ENCODE measurements at places on chromosomes 13 and 19. TPM values are rescaled to one million over a fixed set of nuclear protein-coding genes. Genes with fewer than 3 reads are reported as not detected.

DNA sequence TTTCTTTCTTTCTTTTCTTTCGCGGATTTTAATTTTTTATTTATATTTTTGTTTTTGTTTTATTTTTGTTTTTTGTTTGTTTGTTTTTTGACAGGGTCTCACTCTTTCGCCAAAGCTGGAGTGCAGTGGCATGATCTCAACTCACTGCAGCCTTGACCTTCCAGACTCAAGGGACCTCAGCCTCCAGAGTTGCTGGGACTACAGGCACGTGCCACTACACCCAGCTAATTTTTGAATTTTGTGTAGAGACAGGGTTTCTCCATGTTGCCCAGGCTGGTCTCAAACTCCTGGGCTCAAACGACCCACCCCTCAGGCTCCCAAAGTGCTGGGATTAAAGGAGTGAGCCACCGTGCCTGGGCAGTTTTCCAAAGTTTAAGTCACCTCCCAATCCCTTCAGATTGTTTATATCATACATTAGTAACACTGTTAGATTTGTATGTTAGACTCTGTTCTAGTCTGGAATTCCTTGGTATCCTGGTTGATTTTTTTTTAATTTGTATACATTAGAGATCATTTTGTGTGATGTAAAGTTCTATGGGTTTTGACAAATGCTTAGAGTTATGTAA is 597.3 kb downstream of the DCT start:
- no peak for DNase-seq

- DNase-seq = peak; percentile 67
Measured at GRCh38 chr19:51124729-51125128, at the start of gene SIGLEC9. TSS of gene SIGLEC9 (plus strand) at chr19:51124906. CDS start at chr19:51124975, 69 bp downstream.

DNA sequence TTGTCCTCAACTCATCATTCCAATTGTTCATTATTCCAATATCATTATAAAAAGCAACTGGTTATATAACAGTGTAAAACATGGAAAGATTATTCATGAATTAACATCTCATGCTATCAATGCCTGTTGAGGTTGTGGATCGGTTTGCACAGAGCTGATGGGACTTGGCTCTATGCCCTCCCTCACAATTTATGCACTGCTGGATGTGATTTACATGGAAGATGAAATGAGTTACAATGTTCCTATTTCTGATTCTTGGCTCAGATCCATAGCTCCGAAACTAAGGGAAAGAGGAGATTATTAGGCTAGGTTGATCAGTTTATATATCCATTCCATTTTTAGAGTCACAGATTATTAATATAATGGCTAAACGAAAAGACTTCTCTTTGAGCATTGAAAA is 38.6 kb downstream of the SCEL start:
- no peak for DNase-seq

DNA sequence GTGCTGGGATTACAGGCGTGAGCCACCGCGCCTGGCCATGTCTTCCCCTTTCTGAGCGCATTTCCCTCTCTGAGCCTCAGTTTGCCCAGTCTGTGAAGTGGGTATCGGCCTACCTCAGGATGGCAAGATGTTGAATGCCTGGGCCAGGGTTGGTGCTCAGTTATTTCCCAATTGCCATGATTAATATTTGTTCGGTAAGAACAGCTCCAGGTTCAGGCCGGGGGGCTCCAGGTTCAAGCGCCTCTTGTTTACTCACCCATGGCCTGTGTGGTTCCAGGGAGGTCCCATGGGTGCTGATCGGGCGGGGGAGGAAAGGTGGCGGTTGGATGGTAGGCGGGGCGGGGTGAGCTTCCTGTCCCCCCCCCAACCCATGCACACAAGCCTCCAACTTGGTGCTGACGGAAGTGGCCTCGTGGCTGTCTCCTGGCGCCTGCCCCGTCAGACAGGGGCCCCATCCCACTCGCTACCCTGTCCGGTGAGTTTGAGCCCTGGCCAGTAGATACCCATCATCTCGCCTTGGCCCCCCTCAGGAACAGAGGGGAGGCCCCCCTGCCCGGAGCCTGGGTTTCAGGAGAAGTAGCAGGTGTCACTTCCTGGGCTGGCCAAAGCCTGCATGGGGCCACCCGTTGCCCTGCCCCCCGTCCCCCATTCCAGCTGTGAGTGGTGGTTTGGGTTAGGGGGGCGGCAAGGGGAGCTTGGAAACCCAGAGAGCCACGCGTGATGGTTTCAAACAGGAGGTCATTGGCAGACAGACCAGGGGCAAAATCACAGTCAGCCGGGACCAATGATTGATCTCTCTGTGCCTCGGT is at the start of gene FCHO1:
Gene FCHO1 (plus strand): TSS at position 375 of the 809 bp plus-strand sequence. CDS start 3,688 bp downstream, outside the sequence.
- DNase-seq = peak; percentile 48

DNA sequence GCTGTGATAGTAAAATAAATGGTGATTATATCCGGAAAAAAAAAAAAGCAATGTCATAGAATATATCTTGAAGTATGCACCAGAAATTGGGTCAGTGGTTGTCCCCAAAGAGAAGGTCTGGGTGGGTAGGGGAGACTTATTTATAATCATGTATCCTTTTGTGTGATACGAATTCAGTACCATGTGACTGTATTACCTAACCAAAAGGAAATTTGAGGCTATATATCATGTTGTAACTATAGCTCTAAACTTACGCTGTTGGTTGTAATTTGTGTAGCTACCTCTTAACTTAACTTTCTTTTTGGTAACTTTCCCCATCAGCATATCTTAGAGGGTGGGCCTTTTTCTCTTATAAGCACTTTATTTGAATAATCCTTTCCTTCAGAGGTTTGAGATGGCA is 25.2 kb upstream of the KCTD4 start:
- DNase-seq = no peak

DNA sequence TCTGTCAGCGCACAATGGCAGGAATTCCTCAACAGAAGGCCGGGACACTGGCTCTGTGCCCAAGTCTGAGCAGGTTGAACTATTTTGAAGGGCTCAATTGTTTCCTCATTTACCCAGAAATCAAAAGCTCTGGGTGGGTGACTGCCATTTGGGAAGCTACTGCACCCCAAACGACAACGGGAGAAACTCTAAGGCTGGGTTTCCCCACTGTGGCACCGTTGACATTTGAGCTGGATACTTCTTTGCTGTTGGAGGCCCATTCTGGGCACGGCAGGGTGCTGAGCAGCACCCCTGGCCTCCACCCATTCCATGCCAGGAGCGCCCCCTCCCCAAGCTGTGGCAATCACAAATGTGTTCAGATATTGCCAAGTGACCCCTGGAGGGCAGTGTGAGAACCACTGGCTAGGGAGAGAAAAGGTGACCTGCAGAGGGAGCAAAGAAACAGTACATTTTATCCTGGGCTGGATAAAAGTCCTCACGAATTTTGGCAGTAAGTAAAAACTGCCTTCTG is 62.5 kb downstream of the RFX2 start:
- DNase-seq = no peak

- no peak for DNase-seq
Measured at GRCh38 chr13:42834946-42835345, 53.6 kb downstream of the FAM216B start.

The NBEA gene
- 20.8 TPM for total RNA-seq

DNA sequence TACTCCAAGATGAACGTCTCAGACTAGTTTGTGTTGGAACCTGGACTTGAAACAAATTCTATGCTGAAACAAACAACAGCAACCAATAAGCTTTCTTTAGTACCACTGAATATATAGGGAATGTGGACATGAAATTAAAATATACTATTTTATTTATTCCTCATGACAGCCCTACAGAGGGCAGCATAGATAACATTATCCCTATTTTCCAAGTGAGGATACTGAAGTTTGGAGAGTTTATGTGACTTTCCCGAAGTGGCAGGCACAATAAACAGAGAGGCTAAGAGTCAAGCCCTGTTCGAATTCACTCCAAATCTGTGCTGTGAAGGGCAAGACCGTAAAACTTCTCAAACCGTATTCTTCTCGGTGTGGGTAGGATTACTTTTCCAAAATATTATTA is 509.9 kb upstream of the GPC6 start:
- DNase-seq = no peak

The APOE gene
- 43.5 TPM for total RNA-seq

The RYR1 gene
- 1.3 TPM for total RNA-seq

GRCh38 chr13:78742659-78743058 is 83.7 kb upstream of the OBI1 start:
- DNase-seq = no peak

GRCh38 chr13:50829896-50830295 is 13.6 kb downstream of the DLEU7 start:
- DNase-seq = no peak

The C13orf42 gene
- total RNA-seq = not detected

The BRME1 gene
- 1.1 TPM for total RNA-seq

DNA sequence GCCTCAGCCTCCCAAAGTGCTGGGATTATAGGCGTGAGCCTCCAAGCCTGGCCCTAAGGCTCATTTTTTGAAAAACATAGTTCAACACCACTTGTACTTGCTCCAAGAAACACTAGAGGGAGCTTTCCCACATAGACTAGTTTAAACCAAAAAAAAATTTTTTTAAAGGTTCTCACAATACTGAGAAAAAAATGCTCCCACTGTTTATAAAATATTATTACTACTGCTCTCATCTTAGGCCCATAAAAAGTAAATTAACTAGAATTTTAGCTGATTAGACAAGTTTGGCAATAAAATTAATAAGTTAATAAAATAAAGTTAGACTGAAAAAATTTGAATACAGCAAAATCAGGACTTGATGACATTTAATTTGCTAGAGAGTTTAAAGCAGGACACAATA is 109.5 kb downstream of the TBC1D4 start:
- no peak for DNase-seq

DNA sequence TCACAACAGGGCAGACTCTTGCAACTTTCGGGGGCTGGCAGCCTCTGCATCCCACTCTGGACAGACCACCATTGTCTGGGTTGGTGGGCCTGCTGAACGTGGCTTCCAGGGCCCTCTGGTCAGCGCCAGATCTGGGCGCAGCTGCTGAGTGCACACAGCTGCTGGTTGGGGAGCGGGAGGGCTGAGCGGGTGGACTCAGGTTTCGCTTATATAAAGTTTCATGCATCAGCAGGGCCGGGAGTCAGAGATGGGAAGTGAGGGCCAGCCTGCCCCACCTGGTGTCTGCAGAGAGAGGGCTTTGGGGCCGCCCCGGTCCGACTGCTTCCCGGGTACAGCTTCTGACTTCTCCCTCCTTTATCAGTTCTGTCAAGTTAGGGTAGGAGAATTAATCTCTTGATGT is 6.9 kb downstream of the ARHGEF7 start:
- DNase-seq = no peak

DNA sequence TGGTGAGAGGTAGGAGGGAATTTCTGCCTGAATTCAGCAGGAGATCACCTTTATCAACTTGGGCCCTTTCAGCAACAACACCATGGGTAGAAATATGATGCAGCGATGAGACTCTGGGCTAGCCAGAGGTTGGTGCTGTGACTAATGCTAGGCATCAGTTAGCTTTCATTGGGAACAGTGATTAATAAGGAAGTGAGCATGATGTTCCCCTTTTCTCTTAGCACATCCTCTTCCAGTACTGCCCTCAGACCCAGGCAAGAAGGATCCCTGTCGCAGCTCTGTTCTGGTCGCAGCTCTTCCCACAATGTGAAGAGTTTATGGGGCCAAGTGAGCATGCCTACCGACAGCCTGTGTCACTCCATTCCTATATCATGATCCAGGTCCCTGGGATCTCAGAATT is 100.5 kb downstream of the FLT1 start:
- DNase-seq = no peak

DNA sequence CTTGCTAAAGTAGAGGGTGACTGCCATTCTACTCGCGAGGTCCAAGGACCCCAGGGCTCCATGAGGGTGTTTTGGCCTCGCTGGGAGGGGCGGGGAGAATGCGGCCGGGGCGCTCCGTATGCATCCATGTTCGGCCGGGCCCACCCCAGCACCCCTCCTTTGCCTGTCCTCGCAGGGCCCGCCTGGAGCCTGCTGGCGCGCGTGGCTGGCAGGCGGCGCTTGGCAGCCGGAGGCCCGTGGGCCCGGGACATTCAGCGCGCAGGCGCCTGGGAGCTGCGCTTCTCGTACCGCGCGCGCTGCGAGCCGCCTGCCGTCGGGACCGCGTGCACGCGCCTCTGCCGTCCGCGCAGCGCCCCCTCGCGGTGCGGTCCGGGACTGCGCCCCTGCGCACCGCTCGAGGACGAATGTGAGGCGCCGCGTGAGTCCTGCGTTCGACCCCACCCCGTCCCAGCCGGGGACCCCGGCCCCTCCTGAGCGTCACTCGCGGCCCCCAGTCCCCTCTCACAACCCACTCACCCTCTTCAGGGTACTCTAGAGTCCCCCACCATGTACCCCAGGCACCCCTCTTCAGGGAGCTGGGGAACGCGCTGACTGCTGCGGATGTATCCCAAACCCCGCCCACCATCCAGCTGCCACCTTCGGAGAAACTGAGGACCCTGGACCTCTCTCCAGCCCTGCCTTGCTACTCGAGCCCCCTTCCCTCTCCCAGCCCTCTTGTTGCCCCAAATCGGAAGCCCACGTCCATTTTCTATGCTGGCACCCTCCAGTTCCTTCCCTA is 4.1 kb downstream of the DLL3 start:
- DNase-seq = peak; percentile 70

GRCh38 chr13:76667551-76667950 is 218.7 kb downstream of the KCTD12 start:
- no peak for DNase-seq

The C19orf73 gene
- total RNA-seq = 0.47 TPM

DNA sequence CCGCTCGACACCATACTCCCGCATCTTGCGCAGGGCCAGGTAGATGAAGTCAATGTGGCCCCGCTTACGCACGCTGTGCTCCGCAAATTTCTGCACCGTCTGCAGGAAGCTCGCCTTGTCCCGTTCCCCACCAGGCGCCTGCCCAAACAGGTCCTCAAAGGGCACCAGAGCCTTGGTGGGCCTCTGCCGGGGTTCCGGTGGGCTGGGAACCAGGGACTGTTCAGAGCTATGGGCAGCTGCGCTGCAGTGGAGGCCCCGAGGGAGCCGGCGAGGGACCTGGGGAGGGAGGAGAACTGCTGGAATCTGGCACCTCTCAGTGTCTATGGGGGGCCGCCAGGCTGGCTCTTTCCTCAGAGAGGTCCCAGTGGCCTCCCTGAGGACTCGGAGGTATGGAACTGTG is 8.3 kb upstream of the ZNF653 start:
- DNase-seq = no peak

DNA sequence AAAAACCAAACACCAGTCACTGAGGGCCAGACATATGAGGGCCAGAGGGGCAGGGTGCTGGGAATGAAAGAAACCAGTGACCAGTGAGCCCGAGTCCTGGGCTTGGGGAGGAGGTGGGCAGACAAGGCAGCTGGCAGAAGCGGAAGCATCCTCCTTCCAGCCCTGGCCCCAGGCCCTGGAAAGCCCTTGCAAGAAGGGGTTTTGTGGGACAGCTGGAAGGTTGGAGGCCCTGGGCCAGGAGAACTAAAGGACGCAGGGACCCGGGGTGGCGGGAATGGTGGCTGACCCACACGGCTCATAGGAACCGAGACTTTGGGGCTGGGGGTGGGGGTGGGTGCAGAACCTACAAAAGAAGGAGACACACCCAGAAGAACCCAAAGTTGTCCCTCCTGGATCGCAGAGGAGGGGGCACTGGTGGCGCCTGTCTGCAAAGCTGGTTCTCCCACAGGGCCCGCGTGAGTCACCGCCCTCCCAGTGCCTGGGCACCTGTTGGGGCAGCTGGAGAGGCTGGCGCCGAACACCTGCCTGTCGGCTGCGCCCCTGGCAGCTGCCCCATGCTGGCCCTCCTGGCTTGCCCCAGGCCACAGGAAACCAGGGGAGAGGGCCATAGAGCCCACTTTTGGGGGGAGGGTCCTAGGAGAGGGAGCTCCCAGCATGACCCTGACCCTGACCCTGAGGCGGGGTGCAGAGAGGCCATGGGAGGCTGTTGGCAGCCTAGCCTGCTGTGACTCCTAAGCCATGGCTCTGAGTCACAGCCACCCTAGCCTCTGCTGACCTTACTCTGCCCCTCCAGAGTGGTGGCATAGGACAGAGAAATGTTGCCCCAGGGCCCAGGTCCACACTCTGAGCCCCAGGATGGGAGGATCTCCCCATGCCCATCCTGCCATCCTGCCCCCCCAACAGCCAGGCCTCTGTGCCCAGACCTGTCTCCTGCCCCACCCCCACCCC is 802 bp downstream of the DMPK start:
- no peak for DNase-seq
